ENCODE measurements at places on chromosomes 11 and 22.

- no peak for DNase-seq
Observed at GRCh38 chr11:95692526-95693260, 96.9 kb downstream of the FAM76B start.

GRCh38 chr22:21978564-21979386 lies 3.8 kb downstream of the TOP3B start:
- DNase-seq = no peak

DNA sequence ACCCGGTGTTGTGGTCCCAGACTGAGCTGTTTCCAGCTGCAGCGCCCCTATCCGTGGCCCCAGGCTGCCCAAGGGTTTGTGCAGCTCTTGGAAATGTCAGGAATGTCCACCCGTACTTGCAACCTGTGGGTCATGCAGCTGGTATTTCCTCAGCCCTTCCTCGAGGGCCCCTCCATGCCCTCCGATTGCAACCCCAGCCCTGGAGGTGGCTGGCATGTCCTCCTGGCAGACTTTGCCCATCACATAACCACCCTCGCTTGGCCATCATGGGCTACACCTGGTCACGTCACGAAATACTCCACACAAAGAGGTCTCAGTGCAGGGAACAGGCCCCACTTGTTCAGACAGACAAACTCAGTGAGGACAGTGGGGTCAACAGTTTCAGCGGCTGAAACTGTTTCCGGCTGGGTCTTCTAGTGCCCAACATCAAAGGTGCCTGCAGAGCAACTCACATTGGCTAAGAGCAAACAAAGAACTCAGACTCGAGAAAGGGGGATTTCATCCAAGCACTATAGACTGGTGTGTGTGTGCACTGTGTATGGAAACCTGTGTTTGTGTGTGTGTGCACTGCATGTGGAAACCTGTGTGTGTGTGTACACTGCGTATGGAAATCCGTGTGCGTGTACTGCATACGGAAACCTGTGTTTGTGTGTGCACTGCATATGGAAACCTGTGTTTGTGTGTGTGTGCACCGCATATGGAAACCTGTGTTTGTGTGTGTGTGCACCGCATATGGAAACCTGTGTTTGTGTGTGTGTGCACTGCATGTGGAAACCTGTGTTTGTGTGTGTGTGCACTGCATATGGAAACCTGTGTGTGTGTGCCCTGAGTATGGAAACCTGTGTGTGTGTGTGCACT lies 72.8 kb upstream of the CCND1 start:
- DNase-seq = no peak

GRCh38 chr11:78841456-78842060 lies 266.9 kb upstream of the NARS2 start:
- no peak for DNase-seq

DNA sequence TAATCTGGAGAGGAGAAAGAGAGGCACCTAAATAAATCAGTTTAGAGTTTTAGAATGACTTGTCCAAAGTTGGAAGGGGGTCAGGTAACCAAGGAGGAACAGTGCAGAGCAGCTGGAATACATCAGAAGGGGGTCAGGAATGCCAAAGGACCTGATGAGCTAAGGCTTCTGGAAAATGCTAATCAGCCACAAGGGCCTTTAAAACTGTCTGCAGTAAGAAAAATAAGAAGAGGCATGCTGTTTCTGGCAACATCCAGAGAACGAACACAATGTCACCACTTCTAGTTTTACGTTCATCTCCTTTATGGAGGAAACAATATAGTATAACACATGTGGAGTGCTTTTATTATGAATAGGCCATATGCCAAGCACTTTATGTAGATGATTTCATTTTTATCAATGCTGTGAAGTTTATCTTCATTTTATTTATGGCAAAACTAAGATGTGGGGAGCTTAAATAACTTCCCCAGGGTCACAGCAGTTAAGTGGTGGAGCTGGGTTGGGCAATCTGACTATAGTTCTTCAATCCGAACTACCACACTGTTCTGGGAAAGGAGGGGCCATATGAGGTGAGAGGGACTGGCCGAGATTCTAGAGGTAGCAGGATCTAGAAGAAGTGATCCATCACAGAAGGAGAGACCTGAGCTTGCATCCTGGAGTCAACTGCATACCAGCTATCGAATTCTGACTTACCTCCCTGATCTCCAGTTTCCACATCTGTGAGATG lies 22.6 kb downstream of the ACO2 start:
- no peak for DNase-seq

DNA sequence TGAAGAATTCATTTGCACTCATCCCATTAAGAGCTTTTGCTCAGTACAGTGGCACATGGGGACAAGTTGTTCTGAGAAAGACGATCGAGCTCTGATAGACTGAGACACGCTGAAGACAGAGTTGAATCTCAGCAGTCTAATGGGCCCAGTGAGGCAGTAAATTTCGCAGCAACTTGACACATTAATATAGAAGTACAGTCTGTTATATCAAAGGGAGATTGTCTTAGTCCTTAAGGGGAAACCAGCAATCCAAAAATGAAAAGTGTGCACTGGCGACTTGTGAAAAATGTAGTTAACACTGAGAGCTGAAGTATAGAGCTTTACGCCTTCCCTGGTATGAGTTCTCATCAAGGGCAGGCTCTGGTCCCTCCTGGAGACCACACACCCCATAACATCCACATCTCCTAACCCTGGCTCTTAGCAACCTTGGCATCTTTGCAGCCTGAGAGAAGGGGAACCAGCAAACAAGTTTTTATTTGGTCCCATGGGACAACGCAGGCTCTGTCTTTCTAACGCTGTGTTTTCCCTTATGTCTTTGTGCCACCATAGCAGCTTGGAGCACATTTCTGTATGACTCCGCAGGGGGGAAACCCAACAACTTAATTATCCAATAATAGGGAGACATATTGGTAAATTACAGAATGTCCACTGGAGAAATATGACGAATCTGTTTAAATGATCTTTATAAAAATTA lies 952.5 kb downstream of the OPCML start:
- no peak for DNase-seq
